ENCODE measurements at places on chromosomes 16 and 17. TPM values are rescaled to one million over a fixed set of nuclear protein-coding genes. Genes with fewer than 3 reads are reported as not detected.

GRCh38 chr17:28744104-28744971, 527 bp downstream of the TRAF4 start:
- DNase-seq = peak; percentile 47

- DNase-seq = peak; percentile 13
Measured at GRCh38 chr16:23679274-23679985, 741 bp downstream of the PLK1 start.

- DNase-seq = no peak
Measured at GRCh38 chr16:89537549-89537925, 22.9 kb upstream of the RPL13 start.

GRCh38 chr16:4011225-4011939, 104.9 kb downstream of the ADCY9 start:
- DNase-seq = no peak

DNA sequence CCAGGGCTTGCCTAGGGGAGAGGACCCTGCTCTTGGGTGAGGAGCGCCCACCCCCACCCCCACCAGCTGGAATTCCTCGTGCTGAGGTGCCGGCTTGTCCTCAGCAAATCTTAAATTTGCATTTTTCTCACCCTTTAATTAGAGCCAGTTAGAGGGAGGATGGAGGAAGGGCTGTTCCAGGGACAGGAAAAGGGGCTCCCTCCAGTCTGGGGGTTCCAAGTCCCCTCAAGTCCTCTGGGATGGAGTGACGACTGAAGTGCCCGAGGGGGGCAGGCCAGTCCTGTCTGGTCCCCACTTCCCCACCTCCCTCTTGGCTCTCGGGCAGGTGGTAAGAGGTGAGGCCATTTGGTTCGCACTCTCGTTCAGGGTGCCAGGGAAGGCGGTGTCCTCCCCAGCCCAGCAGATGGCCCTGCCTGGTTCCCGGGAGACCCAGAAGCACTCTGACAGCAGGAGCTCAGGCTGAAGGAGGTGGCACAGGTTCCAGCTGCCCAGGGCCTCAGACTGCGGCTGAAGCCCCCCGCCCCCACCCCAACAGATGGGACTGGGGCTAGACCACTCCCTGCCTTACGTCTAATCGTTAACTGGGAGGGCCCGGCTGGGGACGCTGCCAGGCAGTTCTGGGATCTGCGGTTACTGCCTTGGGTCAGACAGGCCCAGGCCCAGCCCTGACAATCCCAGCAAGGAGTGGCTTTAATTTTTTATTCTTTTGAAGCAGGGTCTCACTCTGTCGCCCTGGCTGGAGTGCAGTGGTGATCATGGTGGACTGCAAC, 2.2 kb downstream of the RAB26 start:
- DNase-seq = no peak

GRCh38 chr16:53065461-53066061, 10.8 kb downstream of the CHD9 start:
- no peak for DNase-seq

GRCh38 chr17:74935585-74936469, at the start of gene OTOP3:
OTOP3 (plus strand) TSS chr17:74935898; CDS start chr17:74935922, 24 bp downstream.
- DNase-seq = no peak

DNA sequence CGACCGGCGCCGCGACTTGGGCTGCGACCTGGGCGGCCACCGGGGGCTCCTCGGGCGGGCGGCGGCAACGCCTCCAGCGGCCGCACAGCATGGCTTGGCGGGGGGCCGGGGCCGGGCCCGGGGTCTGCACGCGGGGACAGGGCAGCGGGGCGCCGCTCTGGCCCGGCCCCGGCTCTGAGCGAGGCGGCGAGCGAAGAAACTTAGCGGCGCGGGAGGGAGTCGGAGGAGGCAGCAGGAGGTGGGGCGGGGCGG, at the start of gene PLCD3:
PLCD3 (minus strand) TSS at position 196 of the 252 bp plus-strand sequence; CDS start at position 91, 105 bp downstream.
- no peak for DNase-seq

GRCh38 chr16:506246-506546, 21.3 kb upstream of the CAPN15 start:
- DNase-seq = no peak

- DNase-seq = no peak
Measured at GRCh38 chr16:76579277-76579922, 302.2 kb downstream of the CNTNAP4 start.

DNA sequence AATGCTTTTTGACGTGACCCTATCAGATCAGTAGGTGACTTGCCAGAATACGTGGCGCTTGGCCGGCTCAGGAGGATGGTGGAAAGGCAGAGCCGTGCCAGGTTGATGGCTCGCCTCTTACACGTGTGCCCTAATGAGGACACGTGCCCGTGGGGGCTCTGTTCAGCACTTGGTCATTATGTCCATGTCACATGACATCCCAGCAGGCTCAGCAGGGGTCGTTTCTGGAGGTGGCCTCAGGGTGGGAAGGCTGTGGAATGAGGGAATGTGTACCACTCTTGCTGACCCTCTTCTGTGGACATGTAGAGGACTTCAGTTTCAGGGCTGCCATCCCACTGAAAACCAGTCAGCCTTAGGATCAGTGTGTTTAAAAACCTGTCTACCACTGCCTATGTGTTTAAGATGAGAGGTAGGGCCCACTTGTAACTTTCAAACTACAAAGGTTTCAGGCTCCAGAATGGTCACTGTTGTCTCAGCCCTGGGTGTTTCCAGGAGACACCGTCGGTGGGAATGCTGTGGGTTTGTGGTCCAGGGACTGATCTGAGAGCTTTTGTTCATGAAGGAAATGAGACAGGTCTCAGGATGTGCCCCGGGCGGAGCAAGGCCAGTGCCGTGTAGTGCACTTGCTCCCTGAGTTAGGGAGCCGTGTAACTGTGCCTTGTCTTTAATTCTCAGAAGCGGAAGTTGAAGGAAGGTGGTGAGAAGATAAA, 12.1 kb downstream of the UBN1 start:
- no peak for DNase-seq

DNA sequence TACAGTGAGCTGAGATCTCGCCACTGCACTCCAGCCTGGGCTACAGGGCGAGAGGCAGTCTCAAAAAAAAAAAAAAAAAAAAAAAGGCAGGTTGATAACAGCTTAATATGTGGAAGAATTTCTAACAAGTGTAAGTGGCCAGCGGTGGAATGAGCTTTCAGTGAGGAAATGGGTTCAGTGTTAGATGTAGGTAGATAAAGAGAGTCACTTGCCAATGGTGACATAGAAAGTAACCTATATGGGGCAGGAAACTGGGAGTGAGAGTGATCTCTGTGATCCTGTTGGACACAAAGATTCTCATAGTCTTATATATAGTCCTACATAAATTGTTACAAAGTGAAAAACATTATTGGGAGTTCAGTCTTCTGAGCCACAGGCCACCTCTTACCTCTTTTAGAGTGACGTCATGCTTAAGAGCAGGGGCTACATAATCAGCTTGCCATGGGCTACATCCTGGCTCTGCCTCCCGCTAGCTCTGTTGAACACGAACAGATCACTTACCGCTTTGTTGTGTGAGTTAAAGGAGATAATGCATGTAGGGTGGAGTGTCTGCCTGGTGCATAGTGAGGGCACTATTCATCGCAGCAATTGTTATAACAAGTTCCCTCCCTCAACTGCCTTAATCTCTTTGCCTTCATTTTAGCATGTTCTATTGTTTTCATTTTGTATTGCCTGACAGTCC, 110.2 kb upstream of the ELAC2 start:
- no peak for DNase-seq

DNA sequence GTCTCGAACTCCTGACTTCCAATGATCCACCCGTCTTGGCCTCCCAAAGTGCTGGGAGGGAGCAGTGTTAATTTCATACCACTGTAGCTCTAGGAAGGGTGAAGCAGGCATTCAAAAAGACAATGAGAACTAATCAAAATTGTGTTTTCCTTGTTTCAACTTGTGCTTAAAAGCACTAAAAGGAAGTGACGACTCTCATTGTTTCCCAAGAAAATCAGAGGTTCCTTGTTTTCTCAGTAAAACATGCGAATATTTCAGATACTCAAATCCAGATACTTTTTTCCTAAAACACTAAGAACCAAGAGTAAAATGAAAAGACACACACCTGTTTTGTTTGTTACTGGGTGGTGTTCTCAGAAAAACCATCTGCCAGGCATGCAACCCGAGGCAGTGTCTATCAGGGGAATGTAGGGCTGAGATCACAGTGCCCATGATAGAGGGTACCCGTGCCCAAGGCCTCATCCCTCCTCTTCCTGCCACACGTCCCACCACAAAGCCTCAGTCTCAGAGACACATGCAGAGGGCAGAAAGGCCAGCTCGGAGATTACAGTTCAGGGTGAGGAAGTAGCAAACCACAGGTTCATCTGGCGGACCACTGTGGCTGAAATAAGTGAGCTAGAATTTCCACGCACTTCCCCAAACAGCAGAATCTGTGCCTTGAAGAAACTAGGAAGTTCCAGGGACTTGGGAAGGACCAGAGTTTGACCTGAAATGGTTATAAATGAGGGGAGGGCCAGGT, 33.7 kb downstream of the GINS3 start:
- no peak for DNase-seq

DNA sequence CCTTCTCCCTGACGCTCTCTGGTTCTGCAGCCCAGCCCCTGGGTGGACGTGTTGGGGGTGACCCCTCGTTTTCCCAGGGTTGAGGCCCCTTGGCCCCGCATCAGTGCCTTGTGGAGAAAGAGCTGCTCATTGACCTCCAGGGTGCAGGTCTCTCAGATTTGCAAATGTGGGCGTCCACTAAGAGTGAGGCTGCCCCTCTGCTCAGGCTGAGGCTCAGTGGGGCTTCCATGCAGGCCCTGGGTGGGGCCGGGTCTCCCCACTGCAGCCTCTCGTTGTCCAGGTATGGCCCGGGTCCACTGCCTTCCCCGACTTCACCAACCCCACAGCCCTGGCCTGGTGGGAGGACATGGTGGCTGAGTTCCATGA, 9.0 kb downstream of the GAA start:
- DNase-seq = peak; percentile 0

DNA sequence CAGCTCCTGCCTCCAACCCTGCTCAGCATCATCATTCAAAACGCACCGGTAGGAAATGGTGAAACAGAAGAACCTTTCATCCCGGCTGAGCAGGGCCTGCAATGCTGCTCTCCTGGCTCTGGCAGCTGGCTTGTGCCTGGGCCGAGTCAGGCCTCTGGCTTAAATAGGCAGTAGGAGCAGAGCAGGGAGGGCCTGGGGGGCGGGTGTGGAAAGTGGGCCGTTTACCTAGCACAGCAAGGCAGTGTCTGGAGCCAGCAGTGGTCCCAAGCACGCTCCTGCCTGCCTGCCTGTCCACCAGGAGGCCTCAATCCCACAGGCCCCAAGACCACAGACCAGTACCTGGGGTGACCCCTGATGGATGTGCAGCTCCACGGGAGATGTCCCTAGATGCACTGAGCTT, 59.3 kb downstream of the SMPD3 start:
- no peak for DNase-seq

GRCh38 chr17:78252111-78252634, 20.7 kb downstream of the TMEM235 start:
- DNase-seq = no peak

GRCh38 chr16:6918646-6919045, 414.0 kb upstream of the RBFOX1 start:
- no peak for DNase-seq

GRCh38 chr16:89512453-89512852, 4.2 kb downstream of the SPG7 start:
- no peak for DNase-seq

- DNase-seq = peak; percentile 6
Measured at GRCh38 chr17:17086585-17086984, 44.3 kb downstream of the MPRIP start.

GRCh38 chr16:82626791-82627261, at the start of gene CDH13:
CDH13 (plus strand) TSS chr16:82626969.
- no peak for DNase-seq

DNA sequence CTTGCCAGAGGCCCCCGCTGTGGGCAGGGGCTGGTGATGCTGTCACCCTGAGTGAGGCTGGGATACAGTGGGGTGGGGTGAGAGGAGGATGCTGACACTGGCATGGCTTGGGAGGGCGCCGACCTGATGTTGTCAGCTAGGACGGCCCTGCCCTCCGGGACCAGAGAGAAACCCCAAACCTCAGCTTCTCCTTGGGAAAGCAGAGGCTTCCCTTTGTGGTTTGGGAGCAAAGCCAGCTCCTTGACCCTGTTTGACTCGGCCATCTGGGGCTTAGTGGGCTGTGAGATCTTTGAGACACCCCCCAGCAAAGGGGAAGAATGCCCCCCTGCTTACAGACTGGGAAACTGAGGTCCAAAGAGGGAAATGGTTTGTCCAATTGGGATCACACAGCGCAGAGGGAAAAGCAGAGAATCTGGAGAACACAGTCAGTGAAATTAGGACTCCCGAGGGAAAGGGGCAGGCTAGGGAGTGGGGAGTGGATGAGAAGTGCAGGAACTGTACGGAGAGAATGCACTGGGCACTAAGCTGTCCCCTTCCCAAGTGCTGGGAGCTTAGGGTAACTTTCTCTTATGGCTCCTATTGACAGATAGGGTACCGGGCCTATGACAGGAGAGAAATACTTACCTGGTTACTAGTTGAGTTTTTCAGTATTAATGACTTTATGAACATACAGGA, 40.7 kb upstream of the DLX4 start:
- DNase-seq = no peak

- no peak for DNase-seq
Measured at GRCh38 chr17:76879691-76880090, 11.5 kb downstream of the MGAT5B start.

DNA sequence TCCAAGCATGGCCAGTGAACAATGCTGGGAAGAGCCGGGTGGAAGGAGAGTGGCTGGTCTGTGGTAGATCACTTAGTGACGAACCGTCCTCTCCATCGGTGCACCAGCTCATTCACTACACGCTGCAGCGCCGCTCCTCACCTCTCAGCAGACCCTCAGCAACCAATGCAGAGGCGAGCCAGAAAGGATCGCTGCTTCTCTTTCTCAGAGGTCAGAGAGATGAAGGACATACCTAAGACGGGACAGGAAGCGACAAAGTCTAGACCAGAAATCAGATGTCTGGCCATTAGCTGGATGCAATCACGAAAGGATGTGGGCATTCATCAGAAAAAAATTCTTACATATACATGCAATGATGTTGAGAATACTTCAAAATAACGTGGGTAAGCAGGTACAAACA, 26.9 kb downstream of the NSMCE1 start:
- no peak for DNase-seq

DNA sequence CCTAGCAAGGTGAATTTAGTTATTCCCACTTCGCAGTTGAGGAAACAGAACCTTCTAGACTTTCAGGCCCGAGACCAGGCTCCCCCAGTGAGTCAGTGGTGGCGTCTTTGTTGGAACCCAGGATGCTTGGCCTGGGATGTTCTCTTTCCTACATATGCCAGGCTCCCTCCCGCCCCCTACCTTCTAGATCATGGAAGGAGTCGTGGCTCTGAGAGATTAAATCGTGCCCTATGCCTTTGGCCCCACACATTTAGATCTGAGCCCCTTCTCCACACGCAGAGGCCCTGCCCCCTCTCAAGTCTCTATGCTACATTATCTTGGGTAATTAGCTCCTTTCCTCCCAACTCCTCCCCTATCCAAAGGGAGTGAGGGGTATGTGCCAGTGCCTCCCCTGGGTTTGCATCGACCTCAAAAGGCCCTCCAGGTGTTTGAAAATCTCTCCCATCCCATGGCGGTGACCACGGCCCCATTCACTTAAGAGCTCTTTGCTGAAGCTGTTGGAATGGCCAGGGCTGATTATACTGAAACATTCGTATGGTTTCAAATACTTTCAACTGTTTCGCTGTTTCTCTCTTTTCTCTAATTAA, 3.0 kb downstream of the NGFR start:
- no peak for DNase-seq

Gene RNF222
- not detected for total RNA-seq

Gene PITPNM3
- 7.6 TPM for total RNA-seq

Gene KRTAP2-1
- total RNA-seq = not detected

Gene CCL2
- 110 TPM for total RNA-seq

Gene ZNF747
- 14.9 TPM for total RNA-seq

Gene PDXDC1
- 81.5 TPM for total RNA-seq

Gene GNG13
- total RNA-seq = not detected

Gene SMIM5
- total RNA-seq = 0.55 TPM

Gene KRT33A
- total RNA-seq = not detected
